Chondrocyte (in vitro differentiated cells): ENCODE measurements at places on chromosomes 13 and 19. TPM values are rescaled to one million over a fixed set of nuclear protein-coding genes. Genes with fewer than 3 reads are reported as not detected.
A peak's percentile ranks its signal among the peaks of the same experiment; 100 is the strongest.

Gene NEK5
- total RNA-seq = 0.15 to 0.68 TPM (median 0.40 TPM) in 3 replicates

Gene GAPDHS
- not detected in 3 replicates for total RNA-seq

Gene ZNF541
- total RNA-seq = not detected in 3 replicates

Gene UNC13A
- total RNA-seq = 2.0 to 3.9 TPM (median 2.1 TPM) in 3 replicates

DNA sequence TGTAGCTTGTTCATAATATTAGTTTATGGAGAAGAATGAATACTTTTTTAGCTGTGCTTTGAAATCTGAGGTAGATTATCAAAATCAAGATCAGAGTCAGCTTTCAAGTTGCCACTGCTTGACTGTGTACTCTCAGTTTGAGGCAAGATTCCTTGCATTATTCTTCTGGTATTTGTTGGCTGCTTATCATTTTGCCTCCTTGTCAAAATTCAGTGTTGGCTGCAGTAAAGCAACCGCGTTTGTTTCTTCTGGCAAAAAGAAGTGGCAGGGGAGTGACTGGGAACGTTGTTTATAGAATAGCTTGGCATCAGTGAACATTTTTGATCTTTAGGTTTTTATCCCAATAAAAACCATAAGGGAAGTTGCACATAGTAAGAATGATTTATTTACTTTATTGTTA lies 419.3 kb upstream of the GPC6 start:
- no peaks in the 10 kb centered on the region for H3K27me3 ChIP-seq
- H3K27ac ChIP-seq = no peak overlapping the region
- H3K4me3 ChIP-seq = no peak overlapping the region
- H3K4me1 ChIP-seq = peaks cover 41% of the 10 kb centered on the region
- no peaks in the 10 kb centered on the region for H3K36me3 ChIP-seq

- no peaks in the 10 kb centered on the region for H3K36me3 ChIP-seq
- no peak for DNase-seq
- H3K4me3 ChIP-seq = no peak overlapping the region
- H3K27ac ChIP-seq = peak overlapping the region; percentile 32
Measured at GRCh38 chr13:72164811-72165210, 297.8 kb upstream of the DACH1 start.

DNA sequence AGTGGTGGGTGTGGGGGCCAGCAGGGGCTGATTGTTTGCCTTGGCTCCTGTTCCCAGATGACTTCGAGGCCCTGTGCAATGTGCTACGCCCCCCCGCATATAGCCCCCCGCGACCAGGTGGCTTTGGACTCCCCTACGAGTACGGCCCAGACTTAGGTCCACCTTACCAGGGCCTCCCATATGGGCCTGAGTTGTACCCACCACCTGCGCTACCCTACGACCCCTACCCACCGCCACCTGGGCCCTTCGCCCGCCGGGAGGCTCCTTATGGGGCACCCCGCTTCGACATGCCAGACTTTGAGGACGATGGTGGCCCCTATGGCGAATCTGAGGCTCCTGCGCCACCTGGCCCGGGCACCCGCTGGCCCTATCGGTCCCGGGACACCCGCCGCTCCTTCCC lies 25.7 kb downstream of the LTBP4 start:
- no peak overlapping the region for H3K27ac ChIP-seq
- peaks cover 33% of the 10 kb centered on the region for H3K4me1 ChIP-seq
- H3K27me3 ChIP-seq = no peaks in the 10 kb centered on the region
- no peak for DNase-seq

- DNase-seq = no peak
- H3K27me3 ChIP-seq = no peaks in the 10 kb centered on the region
- H3K36me3 ChIP-seq = peaks cover 20% of the 10 kb centered on the region
- H3K4me3 ChIP-seq = no peak overlapping the region
- no peak overlapping the region for H3K27ac ChIP-seq
Measured at GRCh38 chr19:53389978-53390377, 5.0 kb upstream of the ZNF765 start.

DNA sequence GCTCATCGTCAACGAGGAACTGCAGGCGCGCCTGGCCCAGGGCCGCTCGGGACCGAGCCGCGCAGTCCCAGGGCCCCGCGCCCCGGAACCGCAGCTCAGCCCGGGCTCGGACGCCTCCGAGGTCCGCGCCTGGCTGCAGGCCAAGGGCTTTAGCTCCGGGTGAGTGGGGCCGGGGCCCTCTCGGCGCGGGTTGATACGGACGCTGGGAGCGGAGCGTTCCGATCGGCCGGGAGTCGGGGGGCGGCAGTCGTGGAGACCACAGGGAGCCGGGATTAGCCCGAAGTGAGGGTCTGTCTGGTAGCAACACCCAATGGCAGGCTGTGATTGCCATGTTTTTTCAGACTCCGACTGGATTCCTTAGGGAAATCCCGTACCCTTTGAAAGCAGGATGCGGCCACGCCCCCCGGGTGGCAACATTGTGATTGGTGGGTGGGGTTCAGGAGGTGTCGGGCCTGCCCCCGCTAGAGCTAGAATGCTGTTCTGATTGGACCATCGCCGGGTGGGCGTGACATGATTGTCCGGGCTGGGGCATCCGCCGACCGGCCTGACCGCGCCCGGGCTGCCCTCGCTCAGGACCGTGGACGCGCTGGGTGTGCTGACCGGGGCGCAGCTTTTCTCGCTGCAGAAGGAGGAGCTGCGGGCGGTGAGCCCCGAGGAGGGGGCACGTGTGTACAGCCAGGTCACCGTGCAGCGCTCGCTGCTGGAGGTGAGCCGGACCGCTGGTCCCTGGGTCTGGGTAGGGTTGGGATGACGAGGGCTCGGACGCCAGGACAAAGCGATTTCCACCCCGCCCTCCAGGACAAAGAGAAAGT lies 11.3 kb downstream of the EPS8L1 start:
- no peak for DNase-seq
- peaks cover 8% of the 10 kb centered on the region for H3K36me3 ChIP-seq
- H3K4me1 ChIP-seq = peaks cover 28% of the 10 kb centered on the region
- H3K27ac ChIP-seq = peak overlapping the region; percentile 76

DNA sequence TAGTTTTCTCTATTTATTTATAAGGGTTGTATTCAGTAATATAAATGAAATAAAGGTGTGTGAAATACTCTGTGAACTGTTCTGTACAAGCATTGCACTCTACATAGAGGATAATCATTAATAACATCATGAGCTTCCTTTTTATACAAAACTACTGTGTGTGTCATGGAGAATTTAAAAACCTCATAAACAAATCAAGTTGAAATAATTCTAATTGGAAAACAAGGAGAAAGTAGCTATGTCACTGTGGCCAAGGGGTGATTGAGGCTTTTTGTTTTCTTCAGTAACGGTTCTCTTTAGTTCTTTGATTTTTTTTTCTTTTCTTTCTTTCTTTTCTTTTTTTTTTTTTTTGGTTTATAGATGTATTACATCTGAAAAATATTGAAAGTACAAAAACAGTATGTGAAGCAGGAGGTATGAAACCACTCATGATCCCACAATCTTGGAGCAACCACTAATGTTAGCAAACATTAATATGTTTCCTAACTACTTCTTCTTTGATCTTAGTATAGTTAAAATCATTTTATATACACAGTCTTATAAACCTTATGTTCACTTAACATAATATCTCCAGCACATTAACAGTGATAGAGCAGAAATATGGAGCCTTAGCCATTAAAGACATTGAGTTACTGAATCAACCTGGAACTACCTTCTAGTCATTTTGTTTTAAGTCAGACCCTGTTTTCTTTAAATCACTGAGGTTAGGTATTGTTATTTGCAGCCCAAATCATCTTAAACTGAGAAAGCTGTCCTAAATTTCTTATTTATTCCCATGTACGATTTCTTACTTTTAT lies 45.4 kb downstream of the WDFY2 start:
- H3K27me3 ChIP-seq = no peaks in the 10 kb centered on the region
- peaks cover 65% of the 10 kb centered on the region for H3K4me1 ChIP-seq
- no peak for DNase-seq
- H3K27ac ChIP-seq = peak overlapping the region; percentile 79

GRCh38 chr19:13796301-13797057 lies 1.2 kb downstream of the ZSWIM4 start:
- H3K27ac ChIP-seq = peak overlapping the region; percentile 94
- H3K4me1 ChIP-seq = peaks cover 43% of the 10 kb centered on the region
- peaks cover 7% of the 10 kb centered on the region for H3K36me3 ChIP-seq
- no peak for DNase-seq

DNA sequence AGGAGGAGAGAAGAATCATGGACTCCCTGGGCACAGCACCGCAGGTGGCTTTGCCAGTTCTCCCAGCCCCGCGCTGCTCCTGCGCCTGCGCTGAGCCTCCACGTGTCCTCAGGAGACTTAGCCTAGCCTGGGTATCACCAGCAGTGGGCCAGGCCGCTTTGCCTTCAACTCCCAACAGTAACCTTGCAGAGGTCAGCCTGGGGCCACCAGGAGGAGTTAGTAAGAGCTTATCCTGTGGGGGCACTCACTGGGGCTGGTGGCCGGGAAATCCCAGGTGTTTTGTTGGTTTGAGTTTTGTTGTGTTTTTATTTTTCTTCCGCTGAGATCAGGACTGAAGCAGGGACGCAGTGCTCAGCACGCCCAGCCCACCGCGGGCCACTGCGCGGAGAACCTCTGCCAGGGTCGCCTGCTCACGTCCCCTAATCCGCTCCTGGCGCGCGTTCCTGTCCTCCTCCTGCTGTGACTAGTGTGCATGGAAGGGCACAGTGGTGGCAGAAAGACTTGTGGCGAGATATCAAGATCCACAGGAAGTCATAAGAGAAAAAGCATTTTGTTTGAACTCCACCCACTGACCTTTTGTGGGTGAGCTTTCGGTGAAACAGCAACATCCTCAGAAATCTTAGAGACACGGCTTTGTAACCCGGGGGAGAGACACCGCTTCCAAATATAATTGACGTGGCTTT lies 207.4 kb upstream of the RFC3 start:
- no peaks in the 10 kb centered on the region for H3K27me3 ChIP-seq
- peak overlapping the region; percentile 96 for H3K27ac ChIP-seq
- H3K36me3 ChIP-seq = peaks cover 2% of the 10 kb centered on the region
- peak overlapping the region; percentile 63 for H3K4me3 ChIP-seq

- H3K27me3 ChIP-seq = peaks cover 2% of the 10 kb centered on the region
- H3K27ac ChIP-seq = no peak overlapping the region
- no peak overlapping the region for H3K4me3 ChIP-seq
- H3K4me1 ChIP-seq = no peaks in the 10 kb centered on the region
Measured at GRCh38 chr19:51786646-51787494, 8.1 kb upstream of the FPR3 start.

DNA sequence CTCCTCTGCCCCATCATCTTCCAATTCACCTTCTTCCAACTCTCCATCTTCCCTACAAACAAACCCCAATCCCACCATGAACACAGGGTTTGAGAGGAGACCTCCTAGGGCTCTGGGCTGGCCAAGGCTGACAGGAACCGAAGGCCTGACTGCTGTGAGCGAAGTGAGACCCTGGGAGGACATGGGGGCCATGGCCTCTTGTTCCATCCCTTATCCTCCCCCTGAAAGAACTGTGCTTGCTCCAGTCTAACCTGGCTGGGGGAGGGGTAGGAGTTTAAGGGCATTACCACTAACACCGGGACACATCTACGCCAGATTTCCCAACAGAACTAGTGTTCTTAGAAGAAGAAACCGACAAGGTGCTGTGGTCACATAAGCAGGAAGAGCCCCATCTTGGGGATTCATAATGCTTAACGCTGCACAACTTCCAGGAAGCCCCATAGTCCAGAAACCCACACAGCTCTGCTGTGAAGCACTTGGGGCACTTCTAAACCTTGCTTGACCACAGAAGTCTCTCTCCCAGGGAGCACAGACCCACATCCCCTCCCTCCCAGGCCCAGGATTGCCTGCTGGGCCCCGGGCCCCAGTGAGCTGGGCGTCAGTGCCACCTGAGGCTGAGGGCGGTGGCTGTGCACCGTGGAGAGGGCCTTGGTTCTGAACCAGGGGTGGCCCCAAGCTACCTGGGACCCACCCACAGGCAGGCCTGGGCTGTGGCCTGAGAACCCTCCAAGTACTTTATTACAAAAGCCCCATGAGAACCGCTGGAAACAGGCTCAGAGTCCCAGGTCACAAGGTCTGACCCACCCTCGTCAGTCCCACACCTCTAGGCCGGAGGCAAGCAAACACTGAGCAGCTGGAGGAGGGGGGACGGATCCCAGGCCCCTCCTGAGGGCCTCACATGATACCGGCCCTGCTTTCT lies 18.8 kb downstream of the ZC3H4 start:
- H3K4me3 ChIP-seq = no peak overlapping the region
- H3K4me1 ChIP-seq = peaks cover 37% of the 10 kb centered on the region
- H3K27ac ChIP-seq = peak overlapping the region; percentile 68

DNA sequence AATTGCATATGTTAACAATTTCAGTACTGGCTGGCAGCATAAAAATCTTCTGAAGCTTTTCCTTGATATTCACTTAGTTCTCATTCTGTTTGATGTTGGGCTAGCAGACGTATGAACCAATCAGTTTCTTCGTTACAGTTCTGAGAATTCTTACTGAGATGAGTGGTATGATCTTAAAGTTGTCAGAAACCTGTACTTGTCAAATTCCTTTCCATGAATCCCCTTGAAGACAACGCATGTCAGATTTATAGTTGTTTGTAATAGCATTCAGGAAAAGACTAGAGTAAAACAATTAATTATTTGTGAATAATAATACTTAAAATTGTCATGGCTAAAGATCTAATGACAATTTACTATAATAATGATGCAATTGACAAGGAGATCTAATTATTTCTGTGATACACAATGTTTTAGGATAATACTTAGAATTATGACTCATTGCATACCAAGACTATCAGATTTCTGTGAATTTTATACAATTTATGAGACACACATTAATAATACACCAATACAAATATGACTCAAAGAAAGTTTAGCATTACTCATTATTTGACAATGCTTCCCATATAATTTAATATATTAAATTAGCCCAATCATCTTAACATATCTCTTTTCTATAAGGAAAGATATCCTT lies 447.2 kb downstream of the RFC3 start:
- H3K27me3 ChIP-seq = no peaks in the 10 kb centered on the region
- H3K4me1 ChIP-seq = peaks cover 4% of the 10 kb centered on the region
- no peaks in the 10 kb centered on the region for H3K36me3 ChIP-seq
- peak overlapping the region; percentile 65 for H3K27ac ChIP-seq
- H3K4me3 ChIP-seq = no peak overlapping the region
- DNase-seq = no peak

DNA sequence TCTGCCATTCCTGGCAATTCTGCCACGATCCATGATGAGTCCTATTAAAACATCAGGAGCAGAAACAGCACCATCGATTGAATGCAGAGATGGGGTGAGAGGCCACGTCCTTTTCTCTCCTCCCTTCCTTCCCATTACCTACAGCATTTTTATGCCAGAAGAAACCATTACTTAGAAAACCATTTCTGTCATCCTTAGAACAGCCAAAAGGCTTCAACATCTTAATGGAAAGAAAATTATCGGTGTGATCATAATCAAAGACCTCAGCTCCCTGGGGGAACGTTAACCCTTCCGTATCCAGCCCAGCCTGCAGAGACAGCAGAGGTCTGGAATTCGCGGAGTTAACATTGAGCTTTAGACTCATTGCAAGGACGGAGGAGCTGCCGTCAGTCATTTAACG lies 56.0 kb upstream of the SIAH3 start:
- peaks cover 5% of the 10 kb centered on the region for H3K27me3 ChIP-seq
- DNase-seq = no peak
- H3K27ac ChIP-seq = no peak overlapping the region
- H3K4me1 ChIP-seq = no peaks in the 10 kb centered on the region
